ENCODE measurements at places on chromosomes 3 and 15. TPM values are rescaled to one million over a fixed set of nuclear protein-coding genes. Genes with fewer than 3 reads are reported as not detected.

ARGFX gene
- not detected for total RNA-seq

MORC1 gene
- not detected for total RNA-seq

ATRIP gene
- 16.1 TPM for total RNA-seq

TPRG1 gene
- total RNA-seq, result 1.2 TPM

NOX5 gene
- total RNA-seq, result 339 TPM

All from PC-3 (cell line).